Activated CD4-positive, alpha-beta T cell treated with anti-CD3 and anti-CD28 coated beads, Interleukin-2, amount 50 U/mL, for 16 hours (primary cell): ENCODE measurements at places on chromosomes 16 and 17.

- DNase-seq = peak; percentile 59
These were observed 258.3 kb upstream of the MON1B start for GRCh38 chr16:76932541-76933211.

GRCh38 chr17:49968405-49969133, 421 bp upstream of the DLX4 start:
- DNase-seq = peak; percentile 75

DNA sequence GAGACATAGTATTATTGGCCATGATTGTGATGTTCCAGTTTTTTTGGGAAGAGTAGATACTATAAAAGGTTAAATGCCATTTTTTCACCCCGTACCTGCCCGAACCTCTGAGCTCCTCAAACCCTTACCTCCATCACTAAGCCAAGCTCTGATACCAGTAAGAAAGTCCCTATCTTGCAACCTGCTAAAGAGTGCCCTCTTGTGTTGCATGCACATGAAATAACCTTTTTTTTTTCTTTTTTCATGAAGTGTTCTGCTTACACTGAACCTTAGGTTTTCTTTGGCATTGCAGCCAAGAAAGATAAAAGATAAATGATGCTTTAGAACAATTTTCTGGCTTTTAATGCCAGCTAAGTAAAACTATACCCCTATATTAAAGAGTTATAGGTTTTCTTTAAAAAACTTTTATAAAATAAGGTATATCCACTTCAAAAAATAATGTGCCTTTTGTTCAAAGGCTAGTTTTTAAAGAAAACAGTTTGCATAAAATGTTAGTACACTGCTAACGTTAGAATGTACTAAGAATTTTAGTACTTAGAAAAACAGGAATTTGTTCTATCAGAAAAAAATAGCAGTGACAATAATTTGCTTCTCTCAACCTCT, 295.3 kb upstream of the PMFBP1 start:
- DNase-seq = peak; percentile 9

DNA sequence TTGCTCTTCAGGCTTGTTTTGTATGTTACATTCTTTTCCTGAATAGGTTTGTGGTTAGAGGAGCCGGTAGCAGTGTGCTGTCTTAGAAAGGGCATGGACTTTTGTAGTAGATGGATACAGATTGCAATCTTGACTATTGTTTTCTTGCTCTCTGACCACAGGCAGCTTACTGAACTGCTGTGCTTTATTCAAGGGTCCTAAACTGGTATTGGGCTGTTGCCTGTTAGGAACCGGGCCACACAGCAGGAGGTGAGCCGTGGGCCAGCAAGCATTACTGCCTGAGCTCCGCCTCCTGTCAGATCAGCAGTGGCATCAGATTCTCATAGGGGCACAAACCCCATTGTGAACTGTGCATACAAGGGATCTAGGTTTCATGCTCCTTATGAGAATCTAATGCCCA, 373.9 kb downstream of the CPPED1 start:
- no peak for DNase-seq

- DNase-seq = no peak
These were observed 32.2 kb downstream of the DHX38 start for GRCh38 chr16:72125635-72126428.

- no peak for DNase-seq
These were observed 341.2 kb downstream of the GRIN2A start for GRCh38 chr16:9840761-9841665.

- DNase-seq = no peak
These were observed 11.2 kb downstream of the MYH10 start for GRCh38 chr17:8619294-8619693.

DNA sequence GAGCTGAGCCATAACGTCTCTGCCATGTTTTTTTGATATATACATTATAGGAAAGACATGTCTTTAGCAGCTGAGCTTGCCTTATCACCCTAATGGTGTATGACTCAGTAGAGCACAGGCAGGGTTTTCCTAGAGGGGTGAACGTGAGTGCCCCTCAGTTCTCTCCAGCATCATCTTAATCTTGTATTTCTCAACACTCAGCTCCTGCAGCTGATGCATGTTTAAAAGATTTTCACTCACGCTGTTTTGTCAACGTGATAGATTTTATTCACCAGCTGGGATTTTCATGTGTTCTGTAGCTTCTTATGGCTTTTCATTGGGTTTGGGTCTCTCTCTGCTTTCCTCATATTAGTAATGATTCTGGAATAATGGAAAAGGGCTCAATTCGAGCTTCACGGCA, 186.0 kb upstream of the PMFBP1 start:
- DNase-seq = no peak

- DNase-seq = no peak
These were observed 360.9 kb downstream of the GRIN2A start for GRCh38 chr16:9821331-9821730.

GRCh38 chr16:76524356-76524755, 247.2 kb downstream of the CNTNAP4 start:
- no peak for DNase-seq

- no peak for DNase-seq
These were observed 615 bp downstream of the CARMIL2 start for GRCh38 chr16:67645397-67646121.
